Chondrocyte (in vitro differentiated cells): ENCODE measurements at places on chromosomes 16 and 17. TPM values are rescaled to one million over a fixed set of nuclear protein-coding genes. Genes with fewer than 3 reads are reported as not detected.

ZNF287 gene
- total RNA-seq = 13.0 to 16.2 TPM (median 14.6 TPM) in 3 replicates

TMEM94 gene
- 45.6 to 52.3 TPM (median 49.5 TPM) in 3 replicates for total RNA-seq

SCGB1C2 gene
- not detected in 3 replicates for total RNA-seq

ZNF423 gene
- total RNA-seq = 4.7 to 7.9 TPM (median 5.0 TPM) in 3 replicates

TPSB2 gene
- not detected in 3 replicates for total RNA-seq

ACE gene
- total RNA-seq = 0.28 to 0.68 TPM (median 0.52 TPM) in 3 replicates

CMTM2 gene
- not detected in 3 replicates for total RNA-seq

ANKRD40CL gene
- not detected in 3 replicates for total RNA-seq

DNA sequence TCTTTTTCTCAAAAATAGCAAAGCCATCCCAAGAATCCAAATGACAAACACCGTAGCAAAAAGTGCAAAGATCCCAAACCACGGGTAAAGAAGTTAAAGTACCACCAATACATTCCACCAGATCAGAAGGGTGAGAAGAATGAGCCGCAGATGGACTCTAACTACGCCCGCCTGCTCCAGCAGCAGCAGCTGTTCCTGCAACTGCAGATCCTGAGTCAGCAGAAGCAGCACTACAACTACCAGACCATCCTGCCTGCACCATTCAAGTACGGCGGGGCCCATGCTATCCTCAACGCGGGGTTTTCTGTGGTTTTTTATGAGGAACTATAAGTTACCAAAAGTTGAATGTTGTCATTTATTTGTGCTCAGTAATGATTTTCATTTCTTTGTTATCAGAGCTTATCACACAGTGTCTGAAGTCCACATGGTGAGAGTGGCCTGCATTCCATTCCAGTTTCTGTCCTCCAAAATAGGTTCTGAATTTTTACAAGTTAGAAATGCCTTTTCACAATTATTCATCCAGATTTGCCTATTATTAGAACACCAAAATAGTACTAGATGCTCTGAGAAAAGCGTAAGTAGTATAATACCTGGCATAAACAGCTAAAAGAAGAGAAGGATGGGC is 169.2 kb downstream of the MRTFB start:
- DNase-seq = no peak

DNA sequence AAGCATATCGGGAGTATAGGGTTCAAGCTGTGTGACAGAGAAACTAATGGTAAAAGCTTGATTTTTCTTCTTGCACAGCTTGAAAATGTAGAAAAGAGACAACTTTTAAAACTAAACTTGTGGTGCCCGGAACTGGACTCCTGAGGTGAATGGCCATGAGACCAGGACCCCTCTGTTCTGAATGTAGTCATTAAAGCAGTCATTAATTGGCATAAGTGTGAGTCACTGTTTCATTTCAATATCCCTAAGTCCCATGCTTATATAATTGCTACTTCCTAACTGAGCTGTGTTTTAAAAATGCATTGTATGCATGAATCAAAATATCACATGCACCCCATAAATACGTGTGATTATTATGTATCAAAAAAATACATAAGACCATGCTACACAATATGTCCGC is 463.1 kb upstream of the DYNLRB2 start:
- DNase-seq = no peak

GRCh38 chr16:4940719-4941118 is 3.8 kb upstream of the PPL start:
- no peak for DNase-seq

- DNase-seq = no peak
These were observed 9.6 kb upstream of the ZFHX3 start for GRCh38 chr16:73057291-73058210.

GRCh38 chr17:58487589-58488427 is at the start of gene HSF5:
Gene HSF5, minus strand, starts transcription at chr17:58488408. Its CDS starts 134 bp downstream, at chr17:58488274.
- no peak for DNase-seq

GRCh38 chr17:28746611-28747050 is 2.8 kb downstream of the TRAF4 start:
- no peak for DNase-seq

- DNase-seq = no peak
These were observed 408.6 kb downstream of the MAF start for GRCh38 chr16:79191933-79192332.

- peak; percentile 83 for DNase-seq
These were observed 10.1 kb upstream of the KREMEN2 start for GRCh38 chr16:2953706-2954627.

DNA sequence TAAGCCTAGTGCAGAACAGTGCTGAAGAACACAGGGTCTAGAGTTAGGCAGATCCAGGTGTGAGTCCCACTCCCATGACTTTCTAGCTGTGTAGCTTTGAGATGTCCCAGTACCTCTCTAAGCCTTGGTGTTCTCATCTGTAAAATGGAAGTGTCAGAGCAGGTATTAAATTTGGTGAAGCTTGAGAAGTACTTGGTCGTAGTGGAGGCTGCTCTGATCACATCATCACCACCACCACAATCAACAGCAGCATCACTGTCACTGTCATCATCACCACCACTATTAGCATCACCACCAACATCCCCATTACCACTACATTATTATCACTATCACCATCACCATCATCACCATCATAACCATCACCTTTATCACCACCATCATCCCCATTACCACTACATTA is 132.1 kb downstream of the CMIP start:
- DNase-seq = no peak

- no peak for DNase-seq
These were observed 48.5 kb downstream of the RAI1 start for GRCh38 chr17:17729620-17730249.

DNA sequence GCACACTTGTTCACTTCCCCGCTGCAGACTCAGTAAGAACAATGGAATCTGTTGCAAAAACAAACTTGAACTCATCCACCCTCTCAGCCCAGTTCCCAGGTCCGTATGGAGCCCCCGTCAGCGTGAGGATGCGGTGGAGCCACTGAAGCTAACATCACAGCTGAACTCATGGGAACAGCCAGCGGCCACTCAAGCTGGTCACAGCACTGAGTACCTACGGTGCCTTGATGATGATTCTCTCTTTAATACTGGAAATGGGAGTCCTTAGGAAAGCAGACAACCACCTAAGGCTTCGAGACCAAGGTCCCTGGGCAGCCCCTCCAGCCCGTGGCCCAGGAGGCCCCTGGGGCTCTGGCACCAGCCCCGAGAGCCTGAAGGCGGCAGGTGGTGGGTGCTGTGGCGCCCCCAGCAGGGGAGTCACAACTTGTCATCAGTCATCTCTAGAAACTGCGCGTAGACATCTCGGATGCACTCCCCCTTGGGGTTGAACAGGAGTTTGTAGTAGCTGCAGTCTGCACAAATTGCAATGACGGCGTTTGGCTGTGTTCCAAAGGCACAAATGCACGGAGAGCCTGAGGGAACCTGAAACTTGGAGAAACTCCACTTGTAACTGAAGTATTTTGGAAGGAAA is 31.0 kb upstream of the RHOT1 start:
- no peak for DNase-seq

DNA sequence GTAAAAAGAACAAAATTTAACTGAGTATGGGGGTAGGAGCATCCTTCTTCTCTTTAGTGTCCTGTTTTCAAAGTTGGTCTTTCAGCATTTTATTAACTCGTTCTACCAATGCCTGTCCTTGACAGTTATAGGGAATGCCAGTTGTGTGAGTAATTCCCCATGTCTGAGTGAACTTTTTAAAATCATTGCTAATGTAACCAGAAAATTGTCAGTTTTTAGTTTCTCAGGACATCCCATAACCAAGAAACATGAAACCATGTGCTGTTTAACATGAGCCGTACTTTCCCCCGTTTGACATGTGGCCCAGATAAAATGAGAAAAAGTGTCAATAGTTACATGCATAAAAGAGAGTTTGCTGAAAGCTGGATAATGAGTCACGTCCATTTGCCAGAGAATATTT is 71.4 kb upstream of the ARL4D start:
- DNase-seq = no peak

- DNase-seq = peak; percentile 91
These were observed 178.7 kb downstream of the SEC14L1 start for GRCh38 chr17:77319211-77320043.

GRCh38 chr16:6822041-6822440 is 510.6 kb upstream of the RBFOX1 start:
- DNase-seq = no peak

- DNase-seq = no peak
These were observed 31.7 kb downstream of the SOCS1 start for GRCh38 chr16:11224096-11224893.

DNA sequence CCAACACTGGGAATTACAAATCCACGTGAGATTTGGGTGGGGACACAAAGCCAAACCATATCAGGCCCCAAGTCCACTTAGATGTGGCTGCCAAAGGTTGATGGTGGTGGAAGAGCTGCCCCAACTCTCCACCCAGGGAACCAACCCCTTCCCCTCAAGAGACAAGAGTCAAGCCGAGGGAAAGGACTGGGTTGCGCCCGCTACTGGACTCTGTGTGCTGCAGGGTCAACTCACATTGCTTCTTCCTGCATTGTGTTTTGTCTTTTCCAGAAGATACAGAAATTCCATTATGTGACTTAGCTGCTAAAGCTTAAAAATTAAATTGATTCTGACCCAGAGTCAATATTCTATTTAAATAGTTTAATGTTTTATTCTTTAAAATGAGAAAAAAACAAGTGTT is 58.5 kb downstream of the ADAMTS18 start:
- no peak for DNase-seq

- DNase-seq = no peak
These were observed 38.0 kb upstream of the CPHXL start for GRCh38 chr16:75764154-75764768.

GRCh38 chr16:14345512-14346115 is 274.5 kb downstream of the MRTFB start:
- no peak for DNase-seq

GRCh38 chr16:15581127-15581815 is 61.7 kb downstream of the MARF1 start:
- no peak for DNase-seq

DNA sequence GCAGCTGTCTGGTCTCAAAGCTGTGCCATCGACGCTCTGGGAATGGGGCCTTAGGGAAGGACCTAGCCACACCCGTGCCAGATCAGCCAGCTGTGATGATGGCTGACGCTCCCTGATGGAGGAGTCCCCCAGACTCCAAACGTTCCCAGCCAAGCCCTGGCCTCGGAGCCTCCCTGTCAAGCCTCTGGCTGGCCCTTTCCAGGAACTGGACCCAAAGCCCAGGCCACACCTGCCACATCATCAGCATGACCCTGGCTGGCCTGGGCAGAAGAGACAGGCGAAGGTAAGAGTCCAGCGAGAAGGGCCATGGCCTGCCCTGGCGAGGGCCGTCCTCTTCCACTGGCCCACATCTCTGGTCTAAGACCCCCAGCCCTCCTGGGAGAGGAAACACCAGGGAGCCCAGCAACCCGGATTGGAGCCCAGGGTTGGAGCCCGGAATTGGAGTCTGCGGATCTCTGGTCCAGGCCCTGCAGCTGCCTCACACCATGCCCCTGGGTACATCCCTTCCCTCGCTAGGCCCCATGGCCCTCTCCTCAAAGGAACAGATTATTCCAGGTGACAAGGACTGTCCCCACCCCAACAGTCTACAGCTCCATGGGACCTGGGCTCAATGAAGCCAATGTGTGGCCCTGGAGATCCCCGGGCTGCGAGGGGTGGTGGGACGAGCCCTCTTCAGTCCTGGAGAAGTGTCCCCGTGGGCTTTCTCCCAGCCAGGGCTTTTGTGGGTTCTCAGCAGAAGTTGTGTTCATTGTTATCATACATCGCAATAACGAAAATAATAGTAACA is 105.1 kb upstream of the TNRC6C start:
- DNase-seq = peak; percentile 59

DNA sequence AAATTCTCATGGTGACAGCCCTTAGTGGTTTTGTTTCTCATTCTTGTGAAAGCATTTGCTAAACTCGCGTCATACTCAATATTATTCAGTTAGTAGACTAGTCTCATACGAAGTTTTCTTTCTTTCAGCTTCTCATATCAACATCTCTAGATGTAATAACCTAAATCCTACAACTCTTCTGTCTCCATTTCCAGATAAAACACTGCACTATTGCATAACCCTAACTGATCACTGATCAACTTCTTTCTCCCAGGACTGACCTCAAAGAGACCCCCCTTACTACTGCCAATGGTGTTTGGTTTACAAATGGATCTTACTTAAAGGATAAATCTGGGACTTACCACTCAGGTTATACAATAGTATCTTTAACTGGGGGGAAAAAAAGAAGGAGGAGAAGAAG is 36.3 kb upstream of the TEKT1 start:
- DNase-seq = no peak

GRCh38 chr17:50928646-50929045 is 62.5 kb upstream of the TOB1 start:
- no peak for DNase-seq
